ENCODE measurements at places on chromosomes 5 and 9. TPM values are rescaled to one million over a fixed set of nuclear protein-coding genes. Genes with fewer than 3 reads are reported as not detected.

The CDH9 gene
- total RNA-seq, result 0.31 TPM

The PARP8 gene
- total RNA-seq, result 25.0 TPM

The SPATA31D4 gene
- total RNA-seq, result not detected

The C1QTNF2 gene
- 0.27 TPM for total RNA-seq

The PRR7 gene
- total RNA-seq, result 9.7 TPM

The TNPO1 gene
- 197 TPM for total RNA-seq

The IRX4 gene
- total RNA-seq, result 2.8 TPM

- H3K36me3 ChIP-seq, result no peaks in the 10 kb centered on the region
- H3K27ac ChIP-seq, result no peak overlapping the region
- no peak for DNase-seq
- H3K4me1 ChIP-seq, result no peaks in the 10 kb centered on the region
Measured at GRCh38 chr5:139181322-139181730, 16.8 kb downstream of the SIL1 start.

DNA sequence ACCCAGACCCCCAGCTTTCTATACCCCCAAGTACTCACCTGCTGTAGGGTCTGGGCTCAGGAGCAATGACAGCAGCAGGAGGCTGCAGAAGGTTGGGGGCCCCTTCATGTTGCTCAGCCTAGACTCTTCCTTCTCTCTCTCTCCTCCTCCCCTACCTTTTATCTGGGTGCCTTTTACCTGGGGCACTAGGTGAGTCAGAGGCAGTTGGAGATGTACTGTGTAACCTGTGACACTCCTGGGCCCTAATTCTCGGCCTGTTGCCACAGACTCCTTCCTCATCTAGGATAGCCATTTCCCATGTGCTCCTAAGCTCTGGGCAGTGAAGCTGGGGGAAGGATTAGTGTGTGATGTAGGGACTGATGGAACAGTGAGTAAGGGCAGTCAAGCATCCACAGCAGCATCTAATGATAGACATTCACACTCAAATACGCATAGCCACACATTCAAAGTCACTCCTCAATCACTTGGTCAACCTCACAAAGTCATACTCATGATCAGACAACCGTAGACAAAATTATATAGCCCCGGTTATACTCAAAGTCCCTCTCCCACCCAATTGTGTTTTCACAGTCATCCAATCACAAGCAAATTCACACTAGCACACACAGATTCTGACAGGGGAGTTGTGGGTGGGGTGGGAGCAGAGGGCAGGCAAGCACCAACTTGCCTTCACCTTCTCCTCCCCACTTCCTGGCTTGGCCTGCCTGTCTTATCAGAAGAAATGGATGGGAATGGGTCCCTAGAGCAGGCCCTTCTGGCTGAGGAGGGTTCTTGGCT is at the start of gene CCL27:
Gene CCL27, minus strand, starts transcription at position 132 of the 777 bp plus-strand sequence. Its CDS starts 24 bp downstream, at position 108.
- no peak for DNase-seq
- H3K27ac ChIP-seq, result no peak within 1 kb of the TSS
- H3K27me3 ChIP-seq, result no peaks in the 10 kb centered on the region
- no peak within 1 kb of the TSS for H3K4me3 ChIP-seq

GRCh38 chr5:36723912-36724311 is 117.5 kb downstream of the SLC1A3 start:
- H3K4me1 ChIP-seq, result no peaks in the 10 kb centered on the region
- no peaks in the 10 kb centered on the region for H3K36me3 ChIP-seq
- H3K4me3 ChIP-seq, result no peak overlapping the region
- no peak overlapping the region for H3K27ac ChIP-seq
- H3K27me3 ChIP-seq, result no peaks in the 10 kb centered on the region

- H3K36me3 ChIP-seq, result no peaks in the 10 kb centered on the region
- no peak for DNase-seq
- peaks cover 34% of the 10 kb centered on the region for H3K4me1 ChIP-seq
Measured at GRCh38 chr5:154215571-154216325, 25.2 kb downstream of the GALNT10 start.

DNA sequence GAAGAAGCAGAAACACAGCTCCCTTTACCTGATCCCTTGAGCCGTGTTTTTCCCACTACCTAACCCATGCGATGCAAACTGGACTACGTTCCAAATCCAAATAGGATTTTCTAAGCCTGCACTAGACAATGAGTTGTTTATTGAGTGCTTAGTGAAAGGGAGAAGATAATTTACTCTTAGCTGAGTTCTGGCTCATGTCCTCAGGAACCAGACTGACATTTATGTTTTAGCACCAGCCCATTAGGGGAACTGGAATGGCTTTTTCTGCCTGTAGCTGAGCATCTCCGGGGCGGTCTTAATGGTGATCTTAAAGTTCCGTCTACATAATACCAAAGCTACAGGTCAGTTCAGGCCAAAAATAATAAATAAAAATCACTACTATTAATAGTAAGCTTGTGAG is 81.5 kb downstream of the SH3TC2 start:
- H3K4me1 ChIP-seq, result peaks cover 15% of the 10 kb centered on the region
- H3K4me3 ChIP-seq, result no peak overlapping the region
- no peaks in the 10 kb centered on the region for H3K36me3 ChIP-seq
- H3K27me3 ChIP-seq, result no peaks in the 10 kb centered on the region
- H3K27ac ChIP-seq, result no peak overlapping the region

DNA sequence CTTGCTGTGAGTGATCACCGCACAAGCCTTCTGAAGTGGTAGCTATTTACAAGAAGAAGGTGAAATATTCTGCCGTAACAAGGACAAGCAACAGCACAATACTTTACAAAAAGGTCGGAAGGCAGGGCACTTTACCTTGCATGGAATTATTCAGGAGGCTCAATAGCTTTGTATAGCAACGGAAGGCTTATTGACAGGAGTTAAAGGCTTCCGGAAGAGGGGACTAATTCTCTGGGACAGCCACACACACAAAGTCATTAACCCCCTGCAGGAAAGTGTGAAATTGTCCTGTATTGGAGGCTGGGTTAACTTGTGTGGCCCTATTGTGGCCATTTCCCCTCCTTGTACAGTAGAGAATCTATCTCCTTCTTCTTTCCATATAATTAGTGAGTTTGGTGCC is 199.3 kb upstream of the SEMA6A start:
- H3K4me3 ChIP-seq, result no peak overlapping the region
- peak overlapping the region; percentile 95 for H3K27ac ChIP-seq
- H3K4me1 ChIP-seq, result peaks cover 63% of the 10 kb centered on the region
- DNase-seq, result peak; percentile 85
- H3K36me3 ChIP-seq, result no peaks in the 10 kb centered on the region
- H3K27me3 ChIP-seq, result no peaks in the 10 kb centered on the region

DNA sequence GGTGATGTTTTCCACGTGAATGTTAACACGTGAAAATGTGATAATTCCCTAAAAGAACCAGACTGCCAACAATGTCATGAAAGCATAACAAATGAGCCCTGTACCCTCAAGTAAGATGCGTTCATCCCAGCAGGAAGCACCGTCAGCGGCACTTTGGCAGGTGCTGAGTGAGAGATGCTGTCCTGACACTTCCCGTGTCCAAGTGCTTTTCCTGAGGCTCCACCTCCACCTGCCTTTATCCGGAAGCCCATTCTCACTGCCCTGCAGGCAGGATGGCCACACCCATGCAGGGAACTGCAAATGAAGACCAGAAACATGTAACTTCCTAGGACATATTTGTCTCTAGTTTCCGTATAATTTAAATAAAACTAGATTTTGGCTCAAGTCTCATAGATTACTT is 238.0 kb upstream of the IRX2 start:
- no peak overlapping the region for H3K4me3 ChIP-seq
- H3K27ac ChIP-seq, result no peak overlapping the region
- DNase-seq, result peak; percentile 34
- H3K4me1 ChIP-seq, result no peaks in the 10 kb centered on the region
- H3K36me3 ChIP-seq, result no peaks in the 10 kb centered on the region

DNA sequence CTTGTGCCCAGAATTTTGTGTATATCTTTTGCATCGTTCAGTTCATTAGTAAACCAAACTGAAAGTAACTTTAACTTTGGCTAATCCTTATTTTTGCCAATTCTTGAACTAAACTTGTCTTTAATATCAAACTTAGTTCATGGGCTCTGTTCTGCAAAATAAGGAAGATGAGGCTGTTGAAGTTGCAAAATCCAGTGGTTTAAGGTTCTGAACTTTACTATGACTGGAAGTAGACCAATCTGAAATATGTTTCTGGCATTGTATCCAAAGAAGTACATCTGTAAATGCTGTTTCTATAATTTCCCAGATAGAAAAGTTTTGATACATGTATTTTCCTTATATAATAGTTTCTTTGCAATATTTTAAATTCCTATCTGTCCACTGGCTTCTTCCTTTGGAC is 238.1 kb downstream of the CETN3 start:
- H3K27me3 ChIP-seq, result no peaks in the 10 kb centered on the region
- H3K27ac ChIP-seq, result no peak overlapping the region
- H3K36me3 ChIP-seq, result no peaks in the 10 kb centered on the region
- no peak overlapping the region for H3K4me3 ChIP-seq

GRCh38 chr9:26656003-26656870 is 236.4 kb downstream of the CAAP1 start:
- H3K4me3 ChIP-seq, result no peak overlapping the region
- H3K36me3 ChIP-seq, result no peaks in the 10 kb centered on the region
- no peaks in the 10 kb centered on the region for H3K27me3 ChIP-seq
- no peaks in the 10 kb centered on the region for H3K4me1 ChIP-seq

DNA sequence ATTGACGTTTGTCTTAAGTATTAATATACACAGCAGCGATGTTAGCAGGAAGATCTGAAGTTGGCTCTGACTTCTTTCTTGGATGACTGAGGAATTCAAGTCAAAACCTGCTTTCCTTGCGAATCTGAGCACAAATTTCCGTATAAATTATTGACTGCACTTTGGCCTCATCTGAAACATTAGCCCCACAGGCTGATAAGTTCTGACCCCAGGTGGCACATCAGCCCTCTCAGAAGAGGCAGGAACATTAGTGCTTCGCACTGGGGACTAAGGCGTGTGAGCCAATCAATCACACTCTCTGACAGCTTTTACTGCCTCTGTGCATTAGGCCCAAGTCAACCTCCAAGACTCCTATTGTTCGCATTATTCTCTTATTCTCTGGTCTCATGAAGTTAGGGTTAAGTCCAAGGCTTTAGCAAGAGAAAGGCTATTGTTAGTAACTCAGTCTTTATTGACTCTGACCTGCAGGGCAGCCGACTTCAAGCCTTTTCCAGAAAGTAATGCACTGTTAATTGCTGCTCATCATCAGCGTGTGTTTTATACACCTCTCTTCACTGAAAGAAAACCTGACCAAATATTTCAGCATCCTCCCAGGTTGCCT is 84.2 kb downstream of the ZNF608 start:
- no peaks in the 10 kb centered on the region for H3K36me3 ChIP-seq
- H3K27me3 ChIP-seq, result no peaks in the 10 kb centered on the region
- DNase-seq, result peak; percentile 45
- H3K4me1 ChIP-seq, result peaks cover 64% of the 10 kb centered on the region
- H3K4me3 ChIP-seq, result peak overlapping the region; percentile 35

- no peak for DNase-seq
- no peaks in the 10 kb centered on the region for H3K36me3 ChIP-seq
- H3K4me1 ChIP-seq, result 0 out of 2 replicates have a peak, but pooled peaks cover 5% of the 10 kb centered on the region
Measured at GRCh38 chr5:125401724-125402622, 655.5 kb upstream of the ZNF608 start.

DNA sequence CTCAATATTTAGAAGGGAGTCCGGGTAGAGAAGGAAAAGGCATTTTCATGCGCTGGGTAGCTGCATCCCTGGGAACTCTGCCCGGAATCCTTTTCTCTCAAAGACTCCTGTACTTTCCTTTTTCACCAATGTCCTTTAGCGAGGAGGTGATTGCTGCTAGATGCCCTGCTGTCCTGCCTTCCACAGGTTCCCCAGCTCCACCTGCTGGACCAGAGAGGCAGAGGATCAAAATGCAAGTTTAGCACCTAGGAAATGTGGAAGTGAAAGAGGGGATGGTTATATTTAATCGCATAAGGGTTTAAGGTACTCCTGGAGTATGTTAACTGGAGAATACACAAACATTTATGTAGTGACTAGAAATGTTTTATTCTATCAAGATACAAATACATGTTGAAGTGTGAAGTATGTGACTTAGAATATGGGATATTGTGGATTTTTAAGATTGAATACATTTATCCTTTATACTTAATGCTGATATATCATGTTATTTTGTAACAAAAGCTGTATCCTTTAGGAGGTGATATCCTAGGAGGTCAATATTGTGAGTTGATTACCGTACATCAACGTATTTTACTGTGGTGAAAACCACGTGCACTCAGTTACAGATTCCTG is 145.7 kb downstream of the ARHGAP26 start:
- H3K4me1 ChIP-seq, result peaks cover 12% of the 10 kb centered on the region
- peak; percentile 89 for DNase-seq
- H3K36me3 ChIP-seq, result no peaks in the 10 kb centered on the region
- no peaks in the 10 kb centered on the region for H3K27me3 ChIP-seq
- H3K4me3 ChIP-seq, result no peak overlapping the region
- H3K27ac ChIP-seq, result no peak overlapping the region

DNA sequence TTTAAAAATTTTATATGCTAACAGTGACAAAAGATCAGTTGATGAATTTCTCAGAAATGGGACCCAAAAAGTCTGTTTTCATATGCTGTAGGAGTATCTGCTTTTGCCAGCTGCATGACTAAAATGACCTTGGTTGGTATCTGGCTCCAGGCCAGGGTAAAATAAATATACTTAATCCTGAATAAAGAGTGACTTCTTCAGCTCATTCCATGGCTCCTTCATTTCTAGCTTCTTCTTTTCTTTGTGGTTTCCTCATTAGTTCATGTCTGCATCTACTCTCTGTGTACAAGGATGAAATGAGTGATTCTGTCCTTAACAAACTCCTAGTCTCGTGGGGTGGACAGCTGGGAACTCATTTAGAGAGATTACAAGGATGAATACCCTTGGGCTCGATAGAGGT is 36.0 kb downstream of the RCL1 start:
- no peaks in the 10 kb centered on the region for H3K36me3 ChIP-seq
- no peak overlapping the region for H3K27ac ChIP-seq
- H3K4me1 ChIP-seq, result no peaks in the 10 kb centered on the region
- DNase-seq, result no peak
- no peaks in the 10 kb centered on the region for H3K27me3 ChIP-seq

DNA sequence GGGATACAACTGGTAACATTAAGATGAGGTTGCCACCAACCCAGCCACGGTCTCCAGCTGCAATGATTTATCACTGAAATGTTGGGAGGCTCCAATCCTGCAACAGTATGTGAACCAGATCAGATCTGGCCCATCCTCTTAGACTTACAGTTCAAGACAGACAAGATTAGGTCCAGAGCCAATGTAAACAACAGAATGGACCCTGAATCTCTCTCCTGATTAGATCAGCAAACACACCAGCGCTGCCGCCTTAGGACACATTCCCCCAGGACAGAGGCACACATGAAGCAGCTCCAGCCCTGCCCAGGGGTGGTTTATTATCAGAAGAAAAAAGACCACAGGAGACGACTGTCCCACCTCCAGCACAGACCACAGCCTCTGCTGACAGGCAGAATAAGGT is 82.1 kb downstream of the SLIT3 start:
- no peak overlapping the region for H3K4me3 ChIP-seq
- no peaks in the 10 kb centered on the region for H3K4me1 ChIP-seq
- DNase-seq, result no peak
- peaks cover 39% of the 10 kb centered on the region for H3K27me3 ChIP-seq

- no peaks in the 10 kb centered on the region for H3K36me3 ChIP-seq
- no peak for DNase-seq
Measured at GRCh38 chr9:134182554-134183085, 18.3 kb upstream of the RNU6ATAC start.

GRCh38 chr5:9482381-9482780 is 63.5 kb downstream of the SEMA5A start:
- no peak for DNase-seq
- H3K27ac ChIP-seq, result no peak overlapping the region
- H3K4me3 ChIP-seq, result no peak overlapping the region
- H3K27me3 ChIP-seq, result no peaks in the 10 kb centered on the region
- H3K4me1 ChIP-seq, result peaks cover 14% of the 10 kb centered on the region
- H3K36me3 ChIP-seq, result no peaks in the 10 kb centered on the region

Data from GM23338 (cell line).